ENCODE measurements at places on chromosomes 2 and 18.

DNA sequence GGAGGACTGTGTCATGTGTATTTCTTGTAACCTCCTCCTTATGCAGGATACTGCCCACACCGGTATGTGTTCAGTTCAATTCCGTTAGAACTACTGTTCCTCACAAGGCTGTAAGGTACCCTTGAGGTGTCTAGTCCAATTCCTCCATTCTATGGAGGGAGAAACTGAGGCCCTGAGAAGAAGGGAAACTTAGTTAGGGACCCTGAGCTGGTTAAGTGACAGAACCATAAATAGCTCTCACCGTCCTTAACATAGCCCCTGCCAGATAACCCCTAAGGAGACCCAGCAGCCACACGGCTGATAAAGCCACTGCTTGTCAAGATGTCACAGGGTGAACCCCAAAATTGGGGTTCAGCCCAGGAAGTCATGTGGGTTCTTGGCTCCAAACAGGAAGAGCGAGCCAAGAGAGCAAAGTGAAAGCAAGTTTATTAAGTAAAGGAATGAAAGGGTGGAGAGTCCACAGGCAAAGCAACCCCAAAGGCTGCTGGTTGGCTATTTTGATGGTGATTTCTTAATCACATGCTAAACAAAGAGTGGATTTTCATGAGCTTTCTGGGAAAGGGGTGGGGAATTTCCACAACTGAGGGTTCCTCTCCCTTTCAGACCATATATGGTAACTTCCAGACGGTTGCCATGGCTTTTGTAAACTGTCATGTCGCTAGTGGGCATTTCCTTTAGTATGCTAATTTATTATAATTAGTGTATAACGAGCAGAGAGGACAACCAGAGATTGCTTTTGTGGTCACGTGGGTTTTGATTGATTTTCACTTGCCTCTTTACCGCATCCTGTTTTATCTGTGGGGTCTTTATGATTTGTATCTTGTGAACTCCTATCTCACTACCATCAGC lies 83.4 kb upstream of the RTN4 start:
- peak; percentile 12 for DNase-seq

DNA sequence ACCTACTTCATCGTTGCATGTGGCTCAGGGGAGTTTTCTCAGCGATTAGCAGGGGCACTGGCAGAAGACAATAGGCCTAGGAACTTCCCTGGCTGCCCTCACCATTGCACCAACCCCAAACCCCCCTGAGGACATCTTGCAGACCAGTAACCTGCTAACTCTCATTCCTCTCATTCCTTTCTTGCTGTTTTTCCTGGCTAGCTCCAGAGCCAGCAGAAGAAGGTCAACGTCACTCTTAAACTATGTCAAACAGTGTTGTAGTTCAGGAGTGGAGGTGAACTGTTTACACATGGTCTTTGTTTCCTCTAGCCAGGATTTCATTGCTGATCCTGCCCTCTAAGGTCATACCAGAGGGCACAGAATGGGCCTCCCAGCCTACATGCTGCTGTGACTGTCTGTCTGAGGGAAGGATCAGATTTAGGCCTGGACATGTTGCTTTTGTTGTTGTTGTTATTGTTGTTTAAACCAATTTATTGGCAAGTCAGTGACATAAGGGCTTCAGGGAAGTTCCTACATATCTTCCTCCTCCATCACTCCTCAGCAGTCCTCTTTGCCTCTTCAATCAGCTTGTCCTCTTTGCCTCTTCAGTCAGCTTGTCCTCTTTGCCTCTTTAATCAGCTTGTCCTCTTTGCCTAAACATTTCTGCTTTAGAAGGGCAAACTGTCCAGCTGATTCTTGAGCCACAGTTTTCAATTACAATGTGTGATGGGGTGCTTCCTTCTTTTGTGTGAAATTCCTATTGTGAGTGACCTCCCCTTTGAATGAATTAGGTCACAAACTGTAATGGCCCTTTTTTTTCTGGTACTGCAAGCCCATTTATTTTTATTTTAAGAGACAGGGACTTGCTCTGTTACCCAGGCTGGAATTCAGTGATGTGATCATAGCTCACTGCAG lies 471.9 kb upstream of the TNP1 start:
- DNase-seq = no peak

GRCh38 chr2:187129306-187129705 lies 280.3 kb upstream of the ZSWIM2 start:
- no peak for DNase-seq

DNA sequence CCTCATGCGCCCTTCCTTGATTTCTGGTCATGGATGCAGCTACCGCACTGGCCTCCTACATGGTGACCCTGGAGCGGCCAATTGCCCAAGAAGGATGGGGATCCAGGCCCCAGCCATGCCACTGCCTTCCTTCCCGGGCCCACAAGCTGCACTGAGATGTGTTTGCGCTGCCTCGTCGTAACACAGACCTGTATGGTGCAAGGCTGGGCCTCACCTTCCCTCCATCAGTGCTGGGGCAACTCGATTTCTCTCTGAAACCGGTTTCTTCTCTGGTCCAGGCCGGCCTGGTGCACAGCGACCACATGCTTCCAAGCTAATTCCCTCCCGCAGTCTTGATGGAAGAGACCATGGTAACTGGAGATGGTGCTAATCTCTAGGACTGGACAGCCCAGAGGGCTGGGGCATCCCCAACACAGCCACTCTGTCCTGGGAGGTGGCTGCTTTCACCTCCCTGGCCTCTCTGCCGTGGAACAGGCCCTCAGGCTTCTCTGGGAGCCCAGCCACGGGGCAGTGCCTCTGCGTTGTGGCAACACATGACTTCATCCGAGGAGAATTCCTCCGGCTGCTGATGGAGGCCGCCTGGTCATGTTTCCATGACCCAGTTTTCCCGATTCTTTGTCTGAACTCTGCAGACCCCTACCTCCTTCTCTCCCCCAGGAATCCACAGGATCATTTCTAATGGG lies 184.2 kb downstream of the GLI2 start:
- no peak for DNase-seq

- DNase-seq = no peak
These were observed 2.0 kb upstream of the RAB17 start for GRCh38 chr2:237592425-237592980.

- DNase-seq = no peak
These were observed 5.0 kb downstream of the ARL4C start for GRCh38 chr2:234491897-234492296.

DNA sequence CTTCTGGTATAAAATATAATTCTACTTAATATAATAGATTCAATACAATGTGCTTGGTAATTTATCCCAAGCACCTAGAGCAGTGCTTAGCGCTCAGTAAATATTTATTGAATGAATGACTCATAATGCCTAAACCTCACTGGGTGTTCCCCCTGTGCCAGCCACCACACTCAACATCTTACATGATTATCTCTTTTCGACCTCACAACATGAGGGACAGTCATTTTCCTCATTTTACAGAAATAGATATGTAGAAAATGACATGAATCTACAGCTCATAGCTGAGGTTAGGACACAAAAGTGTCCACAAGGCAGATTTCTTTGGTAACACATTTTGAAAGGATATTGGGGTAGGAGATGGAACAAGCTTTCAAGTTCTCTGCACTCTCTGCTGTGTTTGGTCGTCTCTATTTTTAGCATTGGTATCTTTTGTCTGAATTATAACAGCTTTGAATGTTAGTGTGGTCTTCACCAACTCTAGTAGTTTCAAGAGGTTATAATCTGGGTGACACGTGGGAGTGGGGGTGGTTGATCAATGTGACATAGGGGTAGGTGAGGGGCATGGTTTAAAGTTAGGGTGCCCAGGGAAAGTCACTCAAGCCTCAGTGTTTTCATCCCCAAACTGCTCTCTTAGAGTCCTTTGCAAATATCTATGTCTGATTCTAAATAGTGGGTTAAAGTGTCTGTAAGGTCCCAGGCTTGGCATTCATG lies 9.8 kb downstream of the MYOM1 start:
- no peak for DNase-seq

GRCh38 chr18:35019933-35020332 lies 21.3 kb upstream of the MAPRE2 start:
- no peak for DNase-seq

- DNase-seq = no peak
These were observed 199.1 kb upstream of the CHAC2 start for GRCh38 chr2:53568469-53568868.

- DNase-seq = no peak
These were observed 203.5 kb upstream of the NABP1 start for GRCh38 chr2:191474464-191474863.

DNA sequence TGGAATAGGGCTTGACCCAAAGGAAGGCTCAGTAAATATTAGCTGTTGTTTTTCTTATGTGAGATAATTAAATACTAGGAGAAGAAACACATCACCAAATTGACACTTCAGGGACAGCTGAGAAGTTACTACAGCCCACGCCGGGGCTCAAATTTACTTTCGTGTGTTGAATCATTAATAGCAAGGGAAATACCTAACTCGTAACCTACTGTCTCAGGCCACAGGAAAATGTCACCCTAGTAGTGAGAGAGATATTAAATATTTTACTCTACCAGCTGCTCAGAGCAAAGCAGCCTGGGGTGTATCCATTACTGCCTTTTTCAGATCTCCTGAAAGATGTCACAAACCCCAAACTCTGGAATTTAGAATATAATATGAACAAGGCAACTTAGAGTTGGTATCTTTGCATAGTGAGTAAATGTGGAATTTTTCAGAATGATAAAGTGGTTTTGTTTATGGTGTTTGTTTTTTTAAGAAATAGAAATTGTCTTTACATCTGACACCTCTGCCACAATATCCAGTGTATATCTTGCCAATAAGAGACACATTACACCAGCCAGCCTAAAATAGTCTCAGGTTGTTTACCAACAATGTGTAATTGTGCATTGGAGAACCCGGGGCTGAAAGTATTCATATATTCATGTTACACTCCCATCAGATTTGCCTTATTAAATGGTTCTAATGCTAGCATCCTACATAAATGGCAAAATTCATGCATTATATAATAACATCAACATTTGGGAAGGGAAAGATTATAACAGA lies 48.4 kb downstream of the ATP8B1 start:
- no peak for DNase-seq

- DNase-seq = no peak
These were observed 123.4 kb upstream of the PDE1A start for GRCh38 chr2:182550234-182550633.

DNA sequence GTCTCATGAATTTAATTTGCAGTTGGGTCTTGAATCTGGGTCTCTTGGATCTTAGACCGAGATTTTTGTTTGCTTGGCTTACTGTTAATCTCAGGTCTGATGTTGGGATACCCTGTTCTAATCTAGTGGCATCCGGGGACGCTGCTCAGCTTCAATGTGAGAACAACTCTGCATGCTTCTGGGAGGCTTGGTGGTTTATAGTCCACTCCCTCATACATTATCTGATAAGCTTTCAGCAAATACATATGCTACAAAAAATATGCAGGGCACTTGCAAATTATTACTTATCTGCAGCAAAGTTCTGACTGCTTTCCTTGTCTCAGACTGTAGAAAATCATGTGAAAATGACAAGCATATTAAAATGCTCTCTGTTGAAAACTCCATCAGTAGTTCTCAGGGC lies 39.4 kb downstream of the RNF144A start:
- no peak for DNase-seq

GRCh38 chr2:48415836-48416515 lies 114.0 kb upstream of the STON1 start:
- no peak for DNase-seq

DNA sequence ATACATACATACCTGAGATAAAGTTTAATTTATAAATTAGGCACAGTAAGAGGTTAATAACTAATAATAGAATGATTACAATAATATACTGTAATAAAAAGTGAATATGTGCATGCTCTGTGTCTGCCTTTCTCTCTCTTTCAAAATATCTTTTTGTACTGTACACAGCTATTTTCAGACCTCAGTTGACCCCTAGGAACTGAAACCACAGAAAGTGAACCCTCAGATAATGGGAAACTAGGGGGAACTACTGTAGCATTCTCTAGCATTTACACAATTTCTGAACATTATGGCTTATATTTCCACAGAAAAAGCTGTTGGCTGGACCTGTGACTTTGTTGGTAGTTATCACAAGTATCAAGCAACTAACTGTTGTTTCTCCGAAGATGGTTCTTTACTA lies 25.9 kb downstream of the WDR75 start:
- DNase-seq = no peak

DNA sequence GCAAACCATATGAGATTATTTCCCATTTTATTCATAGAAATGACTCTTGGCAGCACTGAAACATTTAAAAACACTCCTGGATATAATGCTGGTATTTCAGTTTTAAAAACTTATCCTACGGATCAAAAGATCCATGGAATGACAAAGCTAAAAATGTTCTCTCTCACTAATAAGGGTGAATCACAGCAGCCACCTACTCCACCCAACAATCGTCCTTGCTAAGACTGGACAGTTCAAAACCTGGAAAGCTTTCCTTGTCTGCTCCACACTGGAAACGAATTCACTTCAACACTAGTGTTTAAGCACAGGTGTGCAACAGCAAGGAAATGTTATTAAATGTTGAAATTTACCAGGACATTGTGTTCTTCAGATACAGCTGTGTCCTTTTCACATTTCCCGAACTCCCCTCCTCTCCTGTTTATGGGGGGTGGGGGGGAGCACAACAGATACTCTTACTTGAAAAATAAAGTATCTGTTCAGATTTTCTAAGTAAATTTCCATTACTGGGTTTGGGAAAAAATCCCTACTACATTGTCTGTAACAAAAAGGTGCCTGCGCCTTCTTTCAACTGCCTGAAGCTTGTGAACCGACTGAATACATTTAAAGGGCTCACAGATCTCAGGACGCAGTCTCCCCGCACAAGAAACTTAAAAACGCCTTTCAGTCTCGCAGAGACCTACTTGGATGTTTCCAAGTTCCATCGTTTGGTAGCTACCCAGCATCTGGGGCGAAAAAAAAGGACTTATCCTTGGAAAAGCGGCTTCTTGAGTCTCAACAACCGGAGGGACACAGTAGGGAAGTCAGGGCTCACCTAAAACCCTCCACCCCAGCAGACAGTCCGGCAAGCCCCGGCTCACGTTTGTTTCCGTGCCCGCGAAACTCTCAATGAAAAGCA lies 1.3 kb downstream of the YWHAQ start:
- DNase-seq = no peak

DNA sequence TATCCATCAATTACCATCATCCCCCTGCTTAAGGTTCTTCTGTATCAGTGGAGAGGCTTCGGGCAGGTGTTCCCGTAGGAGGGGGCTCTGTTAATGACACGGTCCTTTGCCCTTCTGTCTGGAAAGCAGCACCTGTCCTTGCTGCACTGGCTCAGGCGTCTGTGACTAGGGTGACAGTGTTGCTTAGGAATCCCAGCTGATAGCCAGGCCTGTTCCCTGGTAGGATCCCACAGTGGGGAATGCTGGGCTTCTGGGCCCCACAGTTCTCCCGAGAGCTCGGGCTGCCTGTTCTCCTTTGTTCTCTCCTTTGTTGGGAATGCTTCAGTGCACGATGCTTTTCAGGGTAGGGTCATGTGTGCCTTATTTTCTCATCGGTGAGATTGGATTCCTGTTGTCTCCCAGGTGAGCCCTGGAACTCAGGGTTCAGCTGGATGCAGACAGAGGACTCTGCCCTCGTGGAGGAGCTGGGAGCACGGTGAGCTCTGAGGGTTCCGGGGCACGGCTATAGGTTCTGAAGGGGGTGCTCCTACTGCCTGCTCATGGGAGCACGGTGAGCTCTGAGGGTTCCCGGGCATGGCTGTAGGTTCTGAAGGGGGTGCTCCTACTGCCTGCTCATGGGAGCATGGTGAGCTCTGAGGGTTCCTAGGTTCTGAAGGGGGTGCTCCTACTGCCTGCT lies 9.6 kb downstream of the SNTG2 start:
- DNase-seq = no peak
